ENCODE measurements at places on chromosomes 16 and 17. TPM values are rescaled to one million over a fixed set of nuclear protein-coding genes. Genes with fewer than 3 reads are reported as not detected.

GRCh38 chr16:24766057-24766456 is 36.6 kb downstream of the TNRC6A start:
- no peak for DNase-seq

- DNase-seq: no peak
Observed at GRCh38 chr16:23857256-23857880, 21.6 kb downstream of the PRKCB start.

DNA sequence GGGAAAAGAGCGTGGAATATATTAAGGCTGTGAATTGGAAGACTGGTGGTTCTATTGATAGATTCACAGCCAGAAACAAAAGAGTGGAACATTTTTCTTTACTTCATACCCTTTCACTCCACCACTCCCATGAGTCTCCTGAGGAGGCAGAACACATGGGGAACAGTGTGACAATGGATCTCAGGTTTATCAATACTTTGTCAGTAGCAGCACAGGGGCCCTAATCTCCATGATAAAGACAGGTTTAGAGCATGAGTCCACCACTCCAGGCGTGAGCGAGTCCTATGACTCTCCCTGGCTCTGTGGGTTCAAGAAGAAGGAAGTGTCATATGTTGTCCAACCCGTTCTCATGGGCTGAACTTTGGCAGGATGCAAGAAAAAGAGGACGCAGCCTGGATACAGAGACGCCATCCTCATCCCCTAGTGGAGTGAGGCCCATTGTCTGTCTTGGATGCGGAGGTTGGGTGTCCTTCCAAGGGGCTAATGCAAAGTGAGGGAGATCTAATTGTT is 361.2 kb downstream of the TMEM114 start:
- DNase-seq: no peak

DNA sequence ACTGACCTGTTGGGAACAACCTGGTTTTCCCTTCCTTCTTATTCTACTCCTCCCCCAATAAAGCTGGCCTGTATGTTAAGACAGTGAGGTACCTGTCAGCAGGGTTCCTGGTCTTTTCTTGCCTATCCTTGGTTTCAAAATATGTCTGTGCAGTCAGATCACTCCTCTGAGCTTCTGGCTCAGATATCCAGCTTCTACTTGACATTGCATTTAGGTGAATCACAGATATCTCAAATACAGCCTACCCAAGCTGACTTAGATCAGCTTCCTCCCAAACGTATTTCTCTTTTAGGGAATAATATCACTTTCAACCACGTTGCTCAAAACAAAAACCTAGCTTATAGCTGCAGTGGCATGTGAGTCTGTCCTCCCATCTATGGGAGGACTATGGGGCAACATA is 48.7 kb downstream of the TEX14 start:
- peak; percentile 73 for DNase-seq

DNA sequence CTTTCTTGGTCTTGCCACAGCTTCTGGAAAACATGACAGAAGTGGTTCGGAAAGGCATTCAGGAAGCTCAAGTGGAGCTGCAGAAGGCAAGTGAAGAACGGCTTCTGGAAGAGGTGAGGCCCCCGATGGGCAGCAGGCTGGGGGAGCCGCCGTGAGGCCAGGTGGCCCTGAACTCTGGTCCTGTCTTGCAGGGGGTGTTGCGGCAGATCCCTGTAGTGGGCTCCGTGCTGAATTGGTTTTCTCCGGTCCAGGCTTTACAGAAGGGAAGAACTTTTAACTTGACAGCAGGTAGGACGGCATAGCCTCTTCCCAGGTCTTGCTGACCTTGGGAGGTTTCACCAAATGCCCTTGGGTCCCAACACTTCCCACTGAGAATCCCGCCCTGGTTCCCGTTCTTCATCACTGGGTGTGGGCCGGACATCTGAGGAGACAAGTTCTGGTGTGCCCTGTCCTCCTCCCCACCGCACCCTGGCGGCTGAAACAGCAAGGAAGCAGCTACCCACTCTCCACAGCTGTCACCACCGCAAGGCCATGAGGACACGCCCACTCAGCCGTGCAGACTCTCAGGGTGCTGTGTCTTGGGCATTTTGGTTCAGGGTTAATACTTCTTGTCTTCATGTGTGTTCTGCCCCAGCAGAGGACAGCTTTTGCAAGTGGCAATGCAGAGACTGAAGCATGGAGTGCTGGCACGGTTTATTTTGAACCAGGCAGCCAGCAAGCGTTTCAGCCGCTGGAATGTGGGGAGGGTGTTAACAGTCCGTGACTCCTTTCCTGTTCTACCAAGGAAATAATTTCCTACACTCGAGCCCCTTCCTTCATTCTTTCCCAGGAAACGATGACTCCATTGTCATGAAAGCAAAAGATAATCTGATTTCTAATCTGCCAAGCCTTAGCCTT is 21.4 kb downstream of the NTAN1 start:
- no peak for DNase-seq

GRCh38 chr17:68533887-68534694 is 21.9 kb downstream of the PRKAR1A start:
- DNase-seq: peak; percentile 90

IGF2BP1 gene
- total RNA-seq: 5.0 TPM

DNA sequence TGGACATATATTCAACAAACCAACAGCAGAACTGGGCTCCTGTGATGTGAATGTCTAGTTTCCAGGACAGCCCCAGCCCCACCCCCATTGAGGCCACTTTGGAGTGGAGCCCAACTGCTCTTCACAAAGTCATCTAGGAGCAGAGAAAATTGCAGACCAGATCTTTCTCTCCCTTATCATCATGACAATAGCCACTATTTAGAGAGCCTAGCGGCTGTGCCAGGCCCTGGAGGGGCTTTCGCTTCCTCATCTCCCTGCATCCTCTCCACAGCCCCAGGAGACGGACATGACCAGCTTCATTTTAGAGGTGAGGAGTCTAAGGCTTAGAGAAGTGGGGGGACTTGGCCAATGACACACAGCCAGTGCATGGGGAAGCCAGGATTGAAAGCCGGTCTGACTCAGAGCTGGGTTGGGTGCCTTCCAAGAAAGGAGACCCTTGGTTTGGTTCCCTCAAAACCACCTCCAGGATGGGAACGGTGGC is 1.4 kb downstream of the PRSS8 start:
- DNase-seq: no peak

GRCh38 chr16:79850348-79850747 is 249.8 kb upstream of the MAF start:
- DNase-seq: no peak

CNTNAP4 gene
- total RNA-seq: 0.49 TPM

- DNase-seq: no peak
Observed at GRCh38 chr17:5210091-5210490, 18.4 kb upstream of the ZNF594 start.

- peak; percentile 95 for DNase-seq
Observed at GRCh38 chr17:39001703-39002637, 34.8 kb upstream of the FBXO47 start.

DNA sequence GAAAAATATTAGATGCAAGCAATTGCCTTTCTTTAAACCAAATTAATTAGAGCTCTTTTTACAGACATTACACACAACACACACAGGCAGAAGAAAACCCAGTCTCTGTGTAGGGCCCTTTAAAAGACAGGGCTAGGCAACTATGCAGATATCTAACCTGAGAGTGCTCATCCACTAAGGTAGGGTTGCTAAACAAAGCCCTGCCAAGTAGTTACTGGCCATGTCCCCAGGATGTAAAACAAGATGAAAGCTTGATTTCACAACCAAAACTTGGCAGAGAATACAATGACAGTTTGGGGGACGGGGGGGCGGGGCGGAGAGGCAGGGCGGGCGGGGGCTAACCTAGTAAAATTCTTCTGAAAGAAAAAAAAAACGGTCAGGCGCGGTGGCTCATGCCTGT is 669.0 kb upstream of the CA10 start:
- no peak for DNase-seq

COX10 gene
- total RNA-seq: 6.4 TPM

CX3CL1 gene
- 0.33 TPM for total RNA-seq

CNTD1 gene
- not detected for total RNA-seq

- DNase-seq: peak; percentile 19
Observed at GRCh38 chr17:58968426-58969061, 138.1 kb downstream of the TRIM37 start.

TP53TG3B gene
- total RNA-seq: not detected

- DNase-seq: no peak
Observed at GRCh38 chr16:23401139-23401538, 51.9 kb downstream of the COG7 start.

PNMT gene
- not detected for total RNA-seq

- no peak for DNase-seq
Observed at GRCh38 chr17:79633993-79634813, 23.4 kb upstream of the RBFOX3 start.

DNA sequence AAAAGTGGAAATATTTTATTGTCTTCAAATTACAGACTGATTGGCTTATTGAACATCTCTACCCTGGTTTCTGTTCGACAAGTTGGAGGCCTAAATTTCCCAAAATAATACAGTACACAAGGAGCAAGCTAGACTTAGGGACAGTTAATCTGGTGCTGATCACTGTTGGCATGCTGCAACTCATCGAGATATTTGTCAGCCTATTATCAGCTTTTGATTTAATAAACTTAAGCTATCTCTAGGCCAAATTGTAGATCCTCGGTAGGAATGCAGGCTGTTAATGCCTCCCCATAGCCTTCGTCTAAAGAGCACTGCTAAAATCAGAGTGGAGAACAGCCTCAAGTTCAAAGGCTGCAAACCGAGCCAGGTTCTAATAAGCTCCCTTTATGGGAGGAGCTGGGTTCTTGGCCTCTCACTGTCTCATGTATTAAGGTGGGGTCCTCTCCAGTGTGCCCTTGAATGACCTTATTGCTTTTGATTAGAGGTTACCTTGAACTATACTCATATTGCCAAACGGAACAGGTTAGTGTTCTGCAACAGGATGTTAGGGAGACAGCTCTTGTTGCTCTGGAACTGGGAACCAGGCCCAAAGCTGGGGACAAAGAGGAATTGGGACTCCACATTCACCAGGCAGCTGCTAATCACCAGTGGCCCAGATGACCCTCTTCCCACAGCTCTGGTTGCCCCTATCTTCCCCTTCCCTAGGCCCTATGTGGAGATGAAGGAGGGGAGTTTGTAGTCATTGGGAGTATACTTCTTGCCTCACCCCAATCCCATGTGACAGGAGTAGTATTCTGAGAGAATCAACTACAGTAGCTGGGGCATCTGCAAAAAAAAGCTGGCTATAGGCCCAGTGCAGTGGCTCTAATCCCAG is 69.5 kb upstream of the NOL11 start:
- no peak for DNase-seq

NACA2 gene
- total RNA-seq: not detected

- no peak for DNase-seq
Observed at GRCh38 chr16:65095090-65095728, 26.7 kb downstream of the CDH11 start.

DNA sequence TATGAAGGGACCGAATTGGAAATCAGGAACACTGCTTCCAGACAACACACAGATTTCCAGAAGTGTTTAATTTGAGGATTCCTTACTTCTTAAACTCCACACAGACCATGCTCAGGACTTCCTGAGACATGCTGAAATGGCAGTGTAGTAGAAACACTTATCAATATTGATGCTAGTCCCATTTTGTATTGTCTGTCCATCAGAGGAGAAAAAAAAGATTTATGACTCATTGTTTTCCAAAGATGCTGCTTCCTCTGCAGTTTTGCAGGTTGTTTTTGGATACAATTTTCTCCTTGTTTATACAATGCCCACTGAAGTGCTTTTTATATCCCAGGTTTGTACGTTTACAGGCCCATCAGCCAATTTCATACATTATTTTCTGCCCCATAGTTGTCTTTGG is 68.3 kb upstream of the TANC2 start:
- DNase-seq: no peak

DNA sequence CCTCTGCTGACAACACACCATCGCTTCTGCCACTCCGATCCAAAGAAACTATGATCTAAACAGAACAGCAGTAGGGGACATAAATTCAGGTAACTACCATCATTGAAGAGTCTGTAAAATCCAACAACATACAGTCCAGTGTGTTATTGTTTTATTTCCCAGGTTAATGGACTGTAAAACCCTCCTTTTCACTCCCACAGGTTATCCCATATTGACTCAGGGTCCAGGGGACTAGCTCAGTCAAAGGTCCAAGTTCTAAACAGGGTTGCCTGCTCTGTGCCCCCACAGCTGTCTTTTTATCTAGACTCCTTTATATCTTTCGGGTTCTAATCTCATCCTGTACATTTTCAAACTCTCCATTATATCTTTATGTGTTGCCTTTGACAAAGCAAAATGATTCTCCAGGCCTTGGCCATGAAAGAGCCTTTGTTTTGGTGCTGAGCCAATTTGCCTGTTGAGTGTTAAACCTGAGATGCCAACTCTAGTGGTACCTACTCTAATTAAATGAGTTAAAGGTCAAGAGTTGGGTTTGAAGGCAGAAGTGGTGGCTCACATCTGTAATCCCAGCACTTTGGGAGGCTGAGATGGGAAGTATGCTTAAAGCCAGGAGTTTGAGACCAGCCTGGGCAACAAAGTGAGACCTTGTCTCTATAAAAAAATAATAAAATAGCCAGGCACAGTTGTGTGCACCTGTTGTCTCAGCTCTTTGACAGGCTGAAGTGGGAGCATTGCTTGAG is 80.5 kb downstream of the SNX11 start:
- DNase-seq: no peak

ANKFN1 gene
- total RNA-seq: not detected

GRCh38 chr17:19295473-19296135 is 58.4 kb downstream of the EPN2 start:
- DNase-seq: no peak

DNA sequence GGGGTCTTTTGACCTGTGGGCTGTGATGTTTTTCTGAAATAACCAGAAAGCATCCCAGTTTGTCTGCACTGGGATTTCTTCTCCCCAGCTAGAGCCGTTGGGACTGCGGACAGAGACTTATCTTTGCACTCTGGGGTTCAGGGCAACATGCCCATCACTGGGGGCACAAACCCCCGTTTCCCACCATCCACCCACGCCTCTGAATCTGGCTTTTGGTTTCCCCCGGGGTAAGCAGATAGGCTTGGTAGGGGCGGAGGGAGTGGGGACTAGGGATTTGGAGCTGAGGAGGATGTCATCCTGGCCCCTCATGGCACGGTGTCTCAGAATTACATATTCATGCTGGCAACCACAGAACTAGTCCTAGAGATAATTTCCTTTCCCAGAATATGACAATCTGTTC is 68.6 kb downstream of the CCDC182 start:
- DNase-seq: no peak

DNA sequence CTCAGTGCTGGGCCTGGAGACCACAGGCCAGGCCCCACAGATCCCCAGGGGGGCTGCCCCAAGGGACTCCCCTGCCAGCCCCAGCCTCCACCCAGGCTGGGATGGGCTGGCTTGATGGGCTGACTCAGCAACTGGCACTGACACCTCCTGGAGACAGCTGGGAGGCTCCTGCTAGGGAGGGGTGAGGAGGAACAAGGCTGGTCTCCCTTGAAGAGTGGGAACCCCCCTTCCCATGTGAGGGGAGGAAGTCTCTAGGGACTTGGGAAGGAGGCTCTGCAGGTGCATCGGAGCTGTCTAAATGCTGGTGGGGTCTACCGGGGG is 10.4 kb downstream of the NHERF1 start:
- peak; percentile 49 for DNase-seq

TBC1D3C gene
- not detected for total RNA-seq

GRCh38 chr16:29996766-29997250 is 767 bp downstream of the INO80E start:
- DNase-seq: no peak

- no peak for DNase-seq
Observed at GRCh38 chr16:67477960-67478554, 2.9 kb downstream of the ATP6V0D1 start.

TP53TG3C gene
- not detected for total RNA-seq

Data from fibroblast of the aortic adventitia (primary cell).